ENCODE measurements at places on chromosomes 3 and 15. TPM values are rescaled to one million over a fixed set of nuclear protein-coding genes. Genes with fewer than 3 reads are reported as not detected.

Gene CELF6
- total RNA-seq, result not detected

Gene PATL2
- not detected for total RNA-seq

Gene ACKR2
- total RNA-seq, result not detected

Gene CORO2B
- 2.9 TPM for total RNA-seq

Gene NEK4
- total RNA-seq, result 24.0 TPM

Gene KBTBD12
- not detected for total RNA-seq

DNA sequence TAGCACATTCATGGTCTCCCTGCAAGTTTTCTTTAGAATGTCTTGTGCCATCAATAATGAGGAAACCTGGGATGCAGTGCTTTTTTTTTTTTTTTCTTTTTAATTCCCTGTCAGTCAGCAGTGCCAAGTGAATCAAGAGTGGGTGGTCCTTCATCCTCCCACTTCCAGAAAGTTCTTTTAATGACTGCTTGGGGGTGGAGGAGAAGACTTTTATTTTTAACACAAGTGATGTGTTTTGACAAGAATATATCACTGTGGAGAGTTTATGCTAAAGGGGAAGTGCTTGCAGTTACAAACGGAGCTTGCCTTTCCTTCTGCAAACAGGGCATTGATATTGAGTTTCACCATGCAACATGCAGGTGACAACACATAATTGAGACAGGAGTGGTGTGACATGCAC, 69.7 kb downstream of the CACNA2D3 start:
- H3K4me1 ChIP-seq, result no peaks in the 10 kb centered on the region
- no peaks in the 10 kb centered on the region for H3K27me3 ChIP-seq

- peaks cover 4% of the 10 kb centered on the region for H3K4me1 ChIP-seq
- no peaks in the 10 kb centered on the region for H3K36me3 ChIP-seq
- H3K4me3 ChIP-seq, result no peak overlapping the region
- no peak overlapping the region for H3K27ac ChIP-seq
- DNase-seq, result peak; percentile 47
Measured at GRCh38 chr15:63826528-63826927, 7.2 kb downstream of the HERC1 start.

- H3K27me3 ChIP-seq, result no peaks in the 10 kb centered on the region
- H3K4me1 ChIP-seq, result no peaks in the 10 kb centered on the region
- no peak overlapping the region for H3K27ac ChIP-seq
- DNase-seq, result no peak
Measured at GRCh38 chr15:28019594-28020309, 79.4 kb downstream of the OCA2 start.

DNA sequence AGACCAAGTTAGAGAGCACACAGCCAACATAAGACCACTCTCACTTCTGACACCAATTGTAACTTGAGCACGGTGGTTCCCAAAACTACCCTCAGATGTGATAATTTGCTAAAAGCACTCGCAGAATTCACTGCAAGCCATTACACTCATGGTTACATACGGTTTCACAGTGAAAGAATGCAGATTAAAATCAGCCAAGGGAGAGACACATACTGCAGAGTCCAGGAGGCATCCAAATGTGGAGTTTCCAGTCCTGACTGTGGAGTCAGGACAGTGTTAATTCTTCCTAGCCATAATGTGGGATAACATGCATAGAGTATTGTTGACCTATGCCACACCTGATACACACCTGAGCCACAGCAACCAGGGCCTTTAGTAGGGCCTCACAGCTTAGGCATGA, 956.4 kb downstream of the NTRK3 start:
- H3K27ac ChIP-seq, result no peak overlapping the region
- H3K4me3 ChIP-seq, result no peak overlapping the region
- DNase-seq, result no peak
- H3K36me3 ChIP-seq, result no peaks in the 10 kb centered on the region
- H3K4me1 ChIP-seq, result no peaks in the 10 kb centered on the region

- H3K36me3 ChIP-seq, result no peaks in the 10 kb centered on the region
- H3K4me3 ChIP-seq, result no peak overlapping the region
- DNase-seq, result no peak
- H3K27ac ChIP-seq, result peak overlapping the region; percentile 80
Measured at GRCh38 chr3:52237006-52237656, 1.8 kb downstream of the TWF2 start.

DNA sequence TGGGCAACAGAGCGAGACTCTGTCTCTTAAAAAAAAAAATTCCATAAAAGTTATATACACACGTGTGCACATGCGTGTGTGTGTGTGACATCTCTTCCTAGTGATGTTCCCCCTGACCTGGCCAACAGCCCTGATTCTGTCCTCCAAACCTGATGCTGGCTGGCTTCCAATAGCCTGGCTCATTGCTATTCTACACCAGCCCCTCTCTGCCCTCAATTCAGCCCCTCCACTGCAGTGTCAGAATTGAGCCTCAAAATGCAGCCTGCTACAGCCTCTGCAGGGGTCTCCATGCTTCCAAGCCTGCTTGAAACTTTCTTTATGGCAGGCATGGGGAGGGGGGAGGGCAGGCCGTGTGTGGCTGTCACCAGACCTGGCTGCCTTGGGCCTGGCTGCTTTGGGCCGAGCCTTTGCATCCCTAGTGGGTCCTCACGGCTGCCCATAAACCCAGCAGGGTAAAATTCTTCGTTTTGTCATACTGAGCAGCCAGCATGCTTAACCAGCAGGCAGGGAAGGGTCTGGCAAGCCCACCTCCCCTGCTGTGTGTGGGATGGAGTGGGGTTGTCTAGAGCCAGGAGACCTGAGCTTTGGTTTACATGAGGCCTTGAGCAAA, 22.7 kb upstream of the DOCK3 start:
- H3K36me3 ChIP-seq, result peaks cover 1% of the 10 kb centered on the region
- H3K27ac ChIP-seq, result no peak overlapping the region
- no peak overlapping the region for H3K4me3 ChIP-seq
- no peak for DNase-seq

- no peak for DNase-seq
- no peak overlapping the region for H3K4me3 ChIP-seq
- no peaks in the 10 kb centered on the region for H3K4me1 ChIP-seq
- no peaks in the 10 kb centered on the region for H3K36me3 ChIP-seq
- no peaks in the 10 kb centered on the region for H3K27me3 ChIP-seq
Measured at GRCh38 chr15:50235794-50236193, 29.7 kb downstream of the HDC start.

DNA sequence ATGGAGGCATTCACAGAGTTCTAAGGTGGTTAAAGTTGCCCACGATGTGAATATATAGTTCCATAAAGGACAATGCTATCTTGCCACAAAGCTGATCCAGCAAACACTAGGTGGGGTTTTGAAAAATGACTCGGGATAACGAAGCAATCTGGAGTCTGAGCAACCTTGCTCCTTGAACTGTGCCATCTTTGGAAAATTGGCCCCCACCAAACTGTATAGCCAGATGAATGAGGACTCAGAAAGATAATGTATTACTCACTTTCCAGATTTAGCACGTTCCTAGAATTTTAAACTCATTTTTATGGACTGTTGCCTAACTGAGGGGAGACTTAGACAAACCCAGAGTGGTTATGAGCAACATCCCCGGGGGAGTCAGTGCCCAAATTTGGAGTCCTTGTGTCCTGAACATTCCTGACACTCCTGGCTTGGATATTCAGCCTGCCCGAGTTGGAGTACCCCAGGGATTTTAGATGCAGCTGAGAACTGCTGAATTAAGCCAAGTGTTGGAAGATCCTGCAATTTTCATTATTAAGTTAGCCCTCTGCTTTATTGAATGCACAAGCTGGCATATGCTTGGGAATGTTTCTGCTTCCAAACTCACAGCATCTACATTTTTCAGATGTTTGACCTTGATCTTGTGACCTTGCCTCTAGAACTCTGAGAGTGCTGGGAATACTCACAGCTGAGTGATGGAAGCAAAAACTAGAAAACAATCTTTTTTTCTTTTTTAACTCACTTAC, 8.8 kb upstream of the MAGI1 start:
- DNase-seq, result peak; percentile 49
- no peaks in the 10 kb centered on the region for H3K36me3 ChIP-seq
- H3K27ac ChIP-seq, result no peak overlapping the region
- H3K27me3 ChIP-seq, result no peaks in the 10 kb centered on the region

- DNase-seq, result no peak
- no peak overlapping the region for H3K27ac ChIP-seq
- no peaks in the 10 kb centered on the region for H3K36me3 ChIP-seq
- no peak overlapping the region for H3K4me3 ChIP-seq
- peaks cover 1% of the 10 kb centered on the region for H3K27me3 ChIP-seq
Measured at GRCh38 chr3:43031889-43032545, 52.9 kb downstream of the GASK1A start.

- DNase-seq, result no peak
- H3K4me1 ChIP-seq, result no peaks in the 10 kb centered on the region
- no peak overlapping the region for H3K4me3 ChIP-seq
- no peaks in the 10 kb centered on the region for H3K36me3 ChIP-seq
Measured at GRCh38 chr3:36606871-36607765, 157.2 kb downstream of the DCLK3 start.

GRCh38 chr3:13144163-13145023, 71.2 kb upstream of the IQSEC1 start:
- DNase-seq, result no peak
- H3K4me1 ChIP-seq, result no peaks in the 10 kb centered on the region
- no peak overlapping the region for H3K4me3 ChIP-seq
- no peak overlapping the region for H3K27ac ChIP-seq

- no peaks in the 10 kb centered on the region for H3K36me3 ChIP-seq
- no peak overlapping the region for H3K4me3 ChIP-seq
- no peaks in the 10 kb centered on the region for H3K27me3 ChIP-seq
- H3K4me1 ChIP-seq, result no peaks in the 10 kb centered on the region
- no peak for DNase-seq
- no peak overlapping the region for H3K27ac ChIP-seq
Measured at GRCh38 chr3:160374472-160374871, 24.6 kb downstream of the IFT80 start.

- H3K27me3 ChIP-seq, result no peaks in the 10 kb centered on the region
- DNase-seq, result peak; percentile 88
- H3K27ac ChIP-seq, result peak overlapping the region; percentile 49
- H3K4me1 ChIP-seq, result peaks cover 8% of the 10 kb centered on the region
- no peaks in the 10 kb centered on the region for H3K36me3 ChIP-seq
Measured at GRCh38 chr3:138914870-138915502, 32.0 kb downstream of the FOXL2 start.

- H3K27ac ChIP-seq, result no peak overlapping the region
- H3K4me1 ChIP-seq, result no peaks in the 10 kb centered on the region
- no peaks in the 10 kb centered on the region for H3K27me3 ChIP-seq
- H3K4me3 ChIP-seq, result no peak overlapping the region
Measured at GRCh38 chr3:90091549-90091948, 984.1 kb downstream of the EPHA3 start.

- H3K27me3 ChIP-seq, result no peaks in the 10 kb centered on the region
- no peak for DNase-seq
- no peaks in the 10 kb centered on the region for H3K36me3 ChIP-seq
- H3K4me3 ChIP-seq, result no peak overlapping the region
- no peak overlapping the region for H3K27ac ChIP-seq
- no peaks in the 10 kb centered on the region for H3K4me1 ChIP-seq
Measured at GRCh38 chr15:101306341-101307047, 11.4 kb upstream of the SNRPA1 start.

GRCh38 chr3:55682461-55682860, 195.4 kb upstream of the WNT5A start:
- H3K4me3 ChIP-seq, result no peak overlapping the region
- H3K4me1 ChIP-seq, result no peaks in the 10 kb centered on the region
- no peak overlapping the region for H3K27ac ChIP-seq

GRCh38 chr15:34796847-34797435, 1.6 kb upstream of the ACTC1 start:
- DNase-seq, result no peak
- no peak overlapping the region for H3K27ac ChIP-seq
- H3K36me3 ChIP-seq, result no peaks in the 10 kb centered on the region

GRCh38 chr15:27095886-27096624, 125.1 kb downstream of the GABRG3 start:
- H3K4me3 ChIP-seq, result no peak overlapping the region
- no peaks in the 10 kb centered on the region for H3K36me3 ChIP-seq
- no peaks in the 10 kb centered on the region for H3K4me1 ChIP-seq
- DNase-seq, result no peak
- no peak overlapping the region for H3K27ac ChIP-seq

DNA sequence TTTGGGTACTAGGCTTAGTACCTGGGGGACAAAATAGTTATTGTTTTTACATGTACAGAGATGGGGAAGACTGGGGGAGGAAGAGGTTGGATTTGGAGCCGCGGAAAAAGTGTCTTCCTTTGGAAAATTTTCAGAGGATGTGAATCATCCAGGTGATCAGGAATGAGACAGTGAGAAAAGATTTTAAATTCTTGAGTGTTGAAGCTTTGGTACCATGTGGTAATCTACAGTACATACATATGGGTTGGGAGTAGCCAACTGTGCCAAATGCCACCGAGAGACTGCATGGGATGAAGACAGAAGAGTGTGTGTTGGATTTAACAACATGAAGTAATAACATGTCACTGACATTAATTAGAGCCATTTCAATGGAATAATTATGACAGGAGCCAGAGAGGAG, 1238.2 kb downstream of the ROBO1 start:
- H3K27ac ChIP-seq, result no peak overlapping the region
- H3K4me1 ChIP-seq, result no peaks in the 10 kb centered on the region
- no peaks in the 10 kb centered on the region for H3K36me3 ChIP-seq
- no peaks in the 10 kb centered on the region for H3K27me3 ChIP-seq
- no peak overlapping the region for H3K4me3 ChIP-seq

DNA sequence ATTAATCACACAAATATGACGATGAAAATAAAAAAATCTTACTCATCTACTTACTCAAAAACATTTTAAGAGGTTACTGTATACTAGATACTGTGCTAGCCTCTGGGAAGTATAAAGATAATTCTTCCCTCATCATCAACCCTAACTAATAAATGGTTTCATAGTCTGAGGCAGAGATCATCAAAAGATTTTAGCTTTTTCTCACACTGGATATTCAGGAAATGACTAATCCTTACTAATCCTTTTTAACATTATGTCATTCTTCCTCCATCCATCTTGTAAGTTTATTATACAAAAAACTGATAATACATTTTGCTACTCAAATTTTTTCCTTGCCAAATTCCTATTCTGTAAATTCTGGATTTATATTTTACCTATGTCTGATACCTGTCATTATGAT, 29.7 kb downstream of the ACAD11 start:
- peak overlapping the region; percentile 91 for H3K27ac ChIP-seq
- no peaks in the 10 kb centered on the region for H3K27me3 ChIP-seq
- peaks cover 13% of the 10 kb centered on the region for H3K4me1 ChIP-seq
- peak; percentile 76 for DNase-seq

- no peaks in the 10 kb centered on the region for H3K36me3 ChIP-seq
- no peak for DNase-seq
- H3K4me3 ChIP-seq, result no peak overlapping the region
Measured at GRCh38 chr15:100259266-100259665, 82.5 kb downstream of the ADAMTS17 start.

DNA sequence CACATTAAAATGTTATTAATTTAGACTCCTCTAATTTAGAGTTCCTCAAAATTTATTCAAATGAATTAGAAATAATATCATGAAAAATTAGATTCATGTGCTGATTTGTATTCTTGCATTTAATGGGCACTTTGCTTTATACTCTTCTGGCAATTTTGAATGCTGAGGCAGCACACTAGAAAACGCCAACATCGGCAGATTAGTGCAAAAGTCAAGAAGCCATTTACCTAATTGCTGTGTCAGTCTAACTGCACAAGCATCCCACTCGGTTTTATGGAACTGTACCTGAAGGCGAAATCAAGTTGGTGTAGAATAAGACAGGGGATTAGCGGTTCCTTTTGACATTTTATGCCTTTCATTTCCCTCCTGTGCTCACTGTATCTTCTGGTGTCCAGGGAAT, 382.0 kb downstream of the ROBO2 start:
- H3K27ac ChIP-seq, result no peak overlapping the region
- H3K36me3 ChIP-seq, result no peaks in the 10 kb centered on the region
- DNase-seq, result no peak
- H3K4me1 ChIP-seq, result no peaks in the 10 kb centered on the region

- no peak overlapping the region for H3K4me3 ChIP-seq
- no peak overlapping the region for H3K27ac ChIP-seq
- DNase-seq, result no peak
- peaks cover under 1% of the 10 kb centered on the region for H3K4me1 ChIP-seq
- no peaks in the 10 kb centered on the region for H3K27me3 ChIP-seq
- H3K36me3 ChIP-seq, result peaks cover 43% of the 10 kb centered on the region
Measured at GRCh38 chr3:38130631-38131065, 6.3 kb downstream of the ACAA1 start.
